IPS DF 19.7 (cell line): ENCODE measurements at places on chromosomes 4 and X.
A peak's percentile ranks its signal among the peaks of the same experiment; 100 is the strongest.

GRCh38 chr4:138062929-138063328 is 179.2 kb downstream of the SLC7A11 start:
- peak; percentile 15 for DNase-seq

- DNase-seq = no peak
Observed at GRCh38 chr4:40957281-40957680, 207.5 kb downstream of the NSUN7 start.

- DNase-seq = no peak
Observed at GRCh38 chr4:71270901-71271300, 67.9 kb upstream of the SLC4A4 start.

DNA sequence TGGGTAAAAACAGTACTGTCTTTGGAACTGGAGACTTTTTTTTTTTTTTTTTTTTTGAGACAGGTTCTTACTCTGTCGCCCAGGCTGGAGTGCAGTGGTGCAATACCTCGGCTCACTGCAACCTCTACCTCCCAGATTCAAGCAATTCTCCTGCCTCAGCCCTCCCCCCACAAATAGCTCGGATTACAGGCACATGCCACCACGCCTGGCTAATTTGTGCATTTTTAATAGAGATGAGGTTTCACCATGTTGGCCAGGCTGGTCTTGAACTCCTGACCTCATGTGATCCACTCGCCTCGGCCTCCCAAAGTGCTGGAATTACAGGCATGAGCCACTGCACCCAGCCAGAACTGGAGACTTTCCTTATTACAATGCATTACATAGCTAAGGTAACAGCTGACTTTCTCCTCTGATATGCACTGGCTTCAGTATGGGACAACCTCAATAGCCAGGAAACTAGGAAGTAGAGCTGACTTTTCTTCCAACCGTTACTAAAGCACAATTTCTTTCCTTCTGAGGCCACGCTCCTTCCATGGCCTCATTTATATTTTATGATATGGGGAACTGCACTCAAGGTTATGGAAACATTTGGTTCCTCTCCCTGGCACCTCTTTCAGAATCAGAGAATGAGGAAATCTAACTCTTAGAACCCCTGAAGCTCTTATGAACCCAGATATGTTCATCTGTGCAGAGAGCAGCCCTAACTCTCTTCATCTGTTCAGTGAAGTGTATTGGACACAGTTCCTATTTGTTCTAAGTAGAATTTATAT is 53.5 kb upstream of the FAM9B start:
- no peak for DNase-seq

GRCh38 chrX:66833426-66833825 is 194.5 kb upstream of the EDA2R start:
- no peak for DNase-seq

- DNase-seq = peak; percentile 76
Observed at GRCh38 chr4:145909281-145909715, 29.3 kb downstream of the ZNF827 start.

DNA sequence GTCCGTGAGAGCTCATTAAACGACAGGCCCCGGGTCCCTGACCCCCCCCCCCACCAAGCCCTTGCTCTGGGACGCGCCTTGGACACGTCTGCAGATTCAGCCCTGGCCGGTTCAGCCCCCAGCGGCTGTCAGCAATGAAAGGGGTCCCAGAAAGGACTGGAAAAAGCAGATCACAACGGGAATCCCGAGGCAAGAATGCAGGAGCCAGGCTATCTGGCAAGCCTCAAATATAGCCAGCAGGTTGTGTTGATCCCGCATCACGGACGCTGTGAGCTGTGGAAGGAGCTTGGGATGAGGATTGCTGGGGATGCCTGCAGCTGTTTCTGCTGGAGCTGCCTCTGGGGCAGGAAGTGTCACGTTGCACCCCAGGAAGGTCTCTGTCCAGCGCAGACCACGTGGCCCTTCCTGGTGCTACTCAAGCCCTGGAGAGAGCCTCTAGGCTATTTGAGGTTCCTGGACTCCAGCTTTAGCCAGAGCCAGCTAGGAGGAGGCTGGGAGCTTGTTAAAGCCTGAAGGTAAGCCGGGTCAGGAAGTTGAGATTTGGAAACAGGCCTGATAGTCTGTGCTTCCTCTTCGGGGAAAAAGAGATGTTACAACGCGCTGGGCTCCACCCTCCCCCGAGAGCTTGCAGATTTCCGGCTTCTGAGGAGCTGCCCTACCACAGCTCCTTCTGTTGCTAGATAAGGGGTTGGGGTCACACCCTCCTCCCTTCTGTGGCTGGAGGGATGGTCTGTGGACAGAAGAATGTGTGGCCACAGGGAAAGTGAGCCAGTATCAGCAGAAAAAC is 19.3 kb upstream of the CSF2RA start:
- DNase-seq = no peak

GRCh38 chr4:48566034-48566384 is 76.0 kb downstream of the ZAR1 start:
- DNase-seq = no peak

GRCh38 chr4:65968831-65969558 is 298.7 kb upstream of the EPHA5 start:
- no peak for DNase-seq

DNA sequence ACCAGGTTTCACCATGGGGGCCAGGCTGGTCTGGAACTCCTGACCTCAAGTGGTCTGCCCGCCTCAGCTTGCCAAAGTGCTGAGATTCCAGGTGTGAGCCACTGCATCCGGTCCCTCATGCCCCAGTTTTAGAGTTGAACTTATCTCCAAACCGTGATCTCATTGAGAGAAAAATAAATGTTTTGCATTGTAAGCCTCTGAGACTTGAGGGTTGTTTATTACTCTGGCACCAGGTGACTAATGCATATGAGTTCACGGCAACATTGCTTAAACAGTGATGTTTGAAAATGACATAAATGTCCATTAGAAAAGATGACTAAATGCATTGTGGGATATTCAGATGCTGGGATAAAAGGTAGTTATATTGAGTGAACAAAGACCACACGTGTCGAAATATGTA is 22.9 kb upstream of the FAT1 start:
- no peak for DNase-seq

GRCh38 chrX:109614951-109615350 is 10.0 kb downstream of the KCNE5 start:
- DNase-seq = no peak

- DNase-seq = no peak
Observed at GRCh38 chr4:2356123-2357069, 62.0 kb downstream of the ZFYVE28 start.

- DNase-seq = no peak
Observed at GRCh38 chrX:139554991-139555675, 24.6 kb downstream of the F9 start.
